ENCODE measurements at places on chromosomes 11 and 22.

DNA sequence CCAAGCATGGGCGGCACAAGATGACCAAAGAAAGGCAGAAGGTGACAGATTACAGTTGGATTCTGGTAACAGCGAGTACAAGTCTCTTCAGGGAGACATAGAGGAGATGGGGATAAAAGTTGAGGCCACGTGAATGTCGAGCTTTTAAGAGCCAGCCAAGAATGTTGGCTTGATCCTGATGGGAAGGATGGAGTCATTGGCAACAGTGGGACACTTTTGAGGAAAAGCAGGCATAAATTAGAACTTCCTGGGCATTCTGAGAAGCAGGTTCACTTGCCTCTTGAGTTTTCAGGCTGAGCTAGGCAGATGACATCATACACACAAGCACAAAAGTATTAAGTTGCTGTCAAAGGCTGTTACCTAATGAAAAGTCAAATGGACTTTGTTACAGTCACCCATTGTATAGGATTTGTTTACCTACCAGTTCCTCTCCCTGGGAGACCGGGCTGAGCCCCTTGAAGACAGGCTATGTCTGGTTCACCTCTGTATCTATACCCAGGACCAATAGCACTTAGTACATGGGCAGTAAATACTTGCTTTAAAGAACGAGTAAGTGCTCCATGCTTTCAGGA, 41.1 kb downstream of the TNRC6B start:
- no peak for DNase-seq

GRCh38 chr22:25407226-25407858, 157.1 kb upstream of the GRK3 start:
- no peak for DNase-seq

DNA sequence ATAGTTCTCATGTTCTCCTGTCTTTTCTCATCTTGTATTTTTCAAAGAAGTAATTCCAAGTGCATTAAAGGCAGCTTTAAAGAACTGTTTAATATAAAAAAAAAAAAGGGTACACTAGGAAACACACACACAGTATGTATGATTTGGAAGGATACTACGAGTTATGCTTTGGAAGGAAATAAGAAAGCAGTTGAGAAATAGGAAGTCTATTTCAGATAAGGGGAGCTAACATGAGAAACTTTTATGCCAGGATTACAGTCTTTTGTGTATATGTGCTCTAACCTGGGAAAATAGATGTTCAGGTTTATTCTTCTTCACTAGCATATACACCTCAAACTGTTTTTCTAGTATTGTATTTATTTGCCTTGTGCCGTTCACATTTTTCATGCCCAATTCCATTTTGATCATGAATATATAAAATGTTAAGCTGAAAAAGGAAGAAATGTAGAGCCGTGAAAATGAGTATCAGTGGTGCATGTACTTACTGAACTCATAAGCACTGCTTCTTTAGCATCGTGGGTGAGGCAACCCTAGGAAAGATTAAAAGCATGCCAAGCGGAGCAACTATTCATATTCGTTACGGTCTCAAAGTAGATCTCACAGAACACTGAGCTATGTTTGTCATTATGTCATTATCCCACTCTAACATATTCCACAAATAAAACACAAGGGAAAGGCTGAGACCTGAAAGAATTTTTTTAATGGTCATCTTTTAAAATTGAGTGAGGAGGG, 59.6 kb downstream of the GUCY1A2 start:
- no peak for DNase-seq

GRCh38 chr22:26276529-26277160, 107.4 kb downstream of the SEZ6L start:
- no peak for DNase-seq

- no peak for DNase-seq
These were observed 13.0 kb downstream of the FBLN1 start for GRCh38 chr22:45515676-45516075.

Data from activated CD4-positive, alpha-beta T cell treated with anti-CD3 and anti-CD28 coated beads, Interleukin-2, amount 50 U/mL, for 24 hours (primary cell).